Activated CD8-positive, alpha-beta memory T cell treated with anti-CD3 and anti-CD28 coated beads for 48 hours (primary cell): ENCODE measurements at places on chromosomes 11 and 22.
A peak's percentile ranks its signal among the peaks of the same experiment; 100 is the strongest.

GRCh38 chr22:37905534-37906363 lies at the start of gene MICALL1:
Gene MICALL1 (plus strand): TSS chr22:37906297. CDS start chr22:37906423, 126 bp downstream.
- DNase-seq: peak; percentile 41

GRCh38 chr11:112174789-112175598 lies at the start of gene BCO2:
Gene BCO2 (plus strand): TSS chr11:112175512. CDS start chr11:112175602, 90 bp downstream.
- peak; percentile 11 for DNase-seq

GRCh38 chr11:46874586-46874985 lies 28.5 kb upstream of the CKAP5 start:
- no peak for DNase-seq

GRCh38 chr22:49726701-49727101 lies 101.0 kb downstream of the BRD1 start:
- no peak for DNase-seq

GRCh38 chr22:36277482-36278291 lies 24.8 kb downstream of the APOL1 start:
- DNase-seq: no peak

- DNase-seq: no peak
These were observed 12.6 kb downstream of the SULT4A1 start for GRCh38 chr22:43849731-43850130.
